Activated naive CD4-positive, alpha-beta T cell (primary cell): ENCODE measurements at places on chromosomes 7 and 10.

DNA sequence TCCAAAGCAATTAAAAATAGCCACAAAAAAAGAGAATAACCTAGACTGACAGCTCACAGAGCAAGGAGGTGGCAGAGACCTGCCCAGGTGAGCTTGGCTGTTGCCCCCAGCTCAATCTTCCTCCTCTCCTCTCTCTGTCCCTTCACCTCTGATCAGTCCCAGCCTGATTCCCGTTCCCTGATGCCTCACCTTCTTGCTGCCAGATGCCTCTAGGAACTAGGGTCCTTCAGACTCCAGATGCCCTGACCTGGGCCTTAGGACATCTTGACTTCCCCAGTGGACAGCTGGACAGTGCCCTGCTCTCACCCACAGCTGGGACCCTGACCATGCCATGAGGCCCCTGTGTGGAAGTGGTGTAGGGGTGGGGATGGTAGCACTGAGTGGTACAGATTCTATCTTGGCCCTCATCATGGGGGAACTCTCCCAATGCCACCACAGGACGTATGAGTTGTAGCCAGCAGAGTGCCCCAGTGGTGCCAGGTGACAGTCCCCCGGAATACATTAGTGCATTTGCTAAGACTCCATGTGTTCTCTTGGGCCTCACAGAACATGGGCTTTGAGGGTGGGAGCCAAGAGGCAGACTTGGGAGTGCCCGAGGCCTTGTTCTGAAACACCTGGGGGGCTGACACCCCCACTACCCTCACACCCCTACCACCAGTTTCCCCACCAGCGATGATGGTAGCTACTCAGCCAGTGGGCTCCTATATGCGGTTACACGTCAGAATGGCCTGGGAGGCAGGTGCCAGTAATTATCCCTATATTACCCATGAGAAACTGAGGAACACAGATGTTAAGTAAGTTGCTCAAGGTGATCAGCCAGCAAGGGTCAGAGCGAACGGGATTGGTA is 2.0 kb downstream of the DEPP1 start:
- DNase-seq = no peak

GRCh38 chr7:6533893-6534495 is 17.3 kb downstream of the GRID2IP start:
- no peak for DNase-seq

- no peak for DNase-seq
These were observed 11.2 kb downstream of the MXI1 start for GRCh38 chr10:110218632-110219031.

DNA sequence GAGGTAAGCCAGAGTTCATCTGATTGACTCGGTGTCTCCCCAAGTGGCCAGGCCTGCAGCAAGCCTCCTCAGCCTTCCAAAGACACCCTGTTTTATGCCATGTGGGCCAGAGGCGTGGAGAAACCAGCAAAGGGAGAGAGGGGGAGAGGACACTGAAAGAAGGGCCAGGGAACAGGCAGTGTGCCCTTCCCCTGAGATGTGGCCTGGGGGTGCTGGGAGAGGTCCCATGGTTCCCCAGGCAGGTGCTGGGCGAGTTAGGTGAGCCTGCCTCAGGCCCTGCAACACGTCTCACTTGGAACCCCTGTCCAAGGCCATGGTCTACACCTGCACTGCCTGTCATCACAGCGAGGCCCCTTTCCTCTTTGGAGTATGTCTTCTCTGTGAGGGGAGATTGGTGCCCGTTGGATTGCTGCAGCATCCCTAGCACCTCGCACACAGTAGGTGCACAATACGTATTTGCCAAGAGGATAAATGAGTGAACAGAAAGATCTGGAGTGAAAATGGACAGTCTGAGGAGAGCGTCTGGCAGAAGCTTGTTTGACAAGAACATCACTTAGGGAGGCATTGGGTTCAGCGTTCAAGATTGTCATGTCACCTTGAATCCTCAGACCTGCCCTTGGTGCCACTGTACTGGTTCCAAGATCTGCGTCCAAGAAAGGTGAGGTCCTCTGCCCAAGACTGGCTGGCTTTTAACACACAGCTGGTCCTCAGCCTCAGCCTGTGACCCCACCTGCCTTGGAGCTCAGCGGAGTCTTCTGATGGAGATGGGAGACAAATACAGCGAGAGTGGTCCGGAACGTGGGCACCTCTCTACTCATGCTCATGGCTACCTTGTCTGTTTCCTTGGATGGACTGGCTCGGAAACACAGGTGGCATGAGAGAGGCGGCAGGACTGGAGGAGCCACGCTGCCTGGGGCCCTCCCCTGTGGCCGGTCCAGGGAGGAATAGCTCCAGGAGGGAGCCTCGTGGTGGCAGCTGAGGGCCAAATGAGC is 39.8 kb upstream of the NUB1 start:
- DNase-seq = no peak

DNA sequence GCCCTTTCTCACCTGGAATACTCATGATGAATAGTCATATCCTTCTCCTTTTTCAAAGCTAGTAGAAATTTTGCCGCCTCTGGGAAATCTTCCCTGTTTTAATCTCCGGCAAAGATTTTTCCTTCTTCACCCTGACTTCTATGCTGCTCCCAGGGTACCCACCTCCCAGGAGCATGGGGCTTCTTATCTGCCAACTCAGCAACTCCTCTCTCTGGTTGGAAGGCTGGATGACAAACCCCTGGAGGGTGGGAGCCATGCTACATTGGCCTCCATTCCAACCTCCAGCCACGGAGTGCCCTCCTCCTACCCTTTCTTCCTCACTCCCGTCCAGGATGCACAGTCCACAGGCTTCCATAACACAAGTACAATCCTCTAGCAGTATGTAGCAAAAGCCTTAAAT is 19.9 kb downstream of the NEUROG3 start:
- DNase-seq = no peak

GRCh38 chr10:98460837-98461499 is 14.2 kb upstream of the HPS1 start:
- DNase-seq = no peak

DNA sequence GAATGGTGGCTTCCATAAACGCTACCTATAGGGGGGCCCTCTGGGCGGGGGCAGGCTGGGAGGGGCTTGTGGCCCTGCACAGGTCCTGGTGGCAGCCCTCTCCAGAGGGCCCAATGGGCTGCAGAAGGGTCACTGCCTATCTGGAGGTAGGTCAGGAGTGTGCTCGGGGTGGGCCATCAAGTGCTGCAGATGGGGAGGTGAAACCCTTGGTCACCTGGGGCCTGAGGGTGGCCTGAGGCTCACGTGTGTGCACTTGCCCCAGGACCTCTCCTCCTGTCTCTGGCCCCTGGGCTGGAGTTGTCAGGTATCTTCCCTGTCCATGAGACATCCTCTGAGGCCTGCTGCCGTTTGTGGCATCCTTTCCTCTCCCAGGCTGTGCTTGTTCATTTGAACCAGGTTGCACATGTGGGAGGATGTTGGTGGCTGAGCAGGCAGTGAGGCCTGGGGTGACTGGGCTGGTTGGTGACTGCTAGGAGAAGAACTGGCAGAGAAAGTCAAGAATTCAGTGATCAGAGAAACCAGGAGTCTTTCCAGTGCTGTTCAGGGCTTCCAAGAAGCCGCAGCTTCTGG is 21.1 kb upstream of the SH2D4B start:
- no peak for DNase-seq

DNA sequence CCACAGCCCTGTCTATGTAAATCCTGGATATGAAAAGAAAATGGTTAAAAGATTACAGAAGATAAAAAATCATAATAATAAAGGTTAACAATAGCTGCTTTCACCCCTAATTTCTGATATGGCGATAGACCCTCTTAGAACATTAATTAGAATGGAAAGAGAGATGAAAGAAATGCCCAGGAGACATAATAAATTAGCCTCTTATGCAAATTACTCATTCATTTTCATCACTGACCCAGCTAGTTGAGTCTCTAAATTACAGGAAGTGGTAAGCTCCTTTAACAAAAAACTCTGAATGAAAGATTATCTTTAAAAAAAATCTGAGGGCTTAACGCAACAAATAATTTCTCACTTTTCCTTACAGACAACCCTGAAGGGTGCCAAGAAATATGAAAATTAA is 12.4 kb downstream of the GFRA1 start:
- no peak for DNase-seq

DNA sequence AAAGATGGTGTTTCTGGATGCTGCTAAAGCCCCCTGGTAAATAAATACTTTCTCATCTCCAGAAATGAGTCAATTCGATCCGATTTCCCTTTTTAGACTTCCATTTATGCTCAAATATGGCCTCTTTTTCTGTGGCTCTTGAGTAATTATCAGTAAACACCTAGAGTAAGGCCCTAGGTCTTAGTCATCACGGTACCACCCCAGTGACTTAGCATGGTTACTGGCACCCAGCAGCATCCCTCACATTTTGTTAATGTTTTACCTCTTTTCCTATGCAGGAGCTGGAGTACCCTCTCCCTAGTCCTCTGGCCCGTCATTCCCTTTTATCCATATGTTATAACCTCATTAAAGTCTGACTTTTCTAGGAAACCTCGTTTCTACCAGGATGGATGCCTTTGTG is 19.5 kb downstream of the CHN2 start:
- no peak for DNase-seq

- no peak for DNase-seq
These were observed 146.6 kb upstream of the PDE1C start for GRCh38 chr7:32216759-32217158.

DNA sequence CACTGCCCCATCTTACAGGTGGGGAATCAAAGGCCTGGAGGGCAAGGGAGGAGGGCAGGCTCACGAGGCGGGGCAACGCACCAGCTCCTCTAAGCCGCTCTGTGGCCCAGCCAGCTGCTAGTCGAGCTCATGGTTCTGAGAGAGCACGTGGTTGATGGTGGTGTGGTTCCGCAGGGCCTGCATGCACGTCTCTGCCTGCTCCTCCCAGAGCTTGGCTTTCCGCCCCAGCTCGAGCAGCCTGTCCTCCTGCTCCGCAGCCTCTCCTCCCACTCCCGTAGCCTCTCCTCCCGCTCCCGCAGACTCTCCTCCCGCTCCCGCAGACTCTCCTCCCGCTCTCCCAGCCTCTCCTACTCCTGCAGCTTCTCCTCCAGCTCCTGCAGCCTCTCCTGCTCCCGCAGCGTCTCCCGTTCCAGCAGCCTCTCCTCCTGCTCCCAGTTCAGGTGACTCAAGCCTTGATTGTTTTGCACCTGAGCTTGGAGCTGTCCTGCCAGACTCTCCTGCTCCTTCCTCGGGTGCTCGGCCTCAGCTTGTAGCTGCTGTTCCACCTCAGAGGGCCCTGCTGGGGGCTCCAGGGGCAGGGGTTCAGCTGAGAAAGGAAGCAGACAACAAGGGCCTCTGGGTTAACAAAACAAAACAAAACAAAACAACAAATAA is 19.1 kb upstream of the MTPAP start:
- no peak for DNase-seq

GRCh38 chr10:76451911-76452310 is 1020.5 kb downstream of the LRMDA start:
- DNase-seq = no peak
